ENCODE measurements at places on chromosomes 12 and 14.

- DNase-seq: peak; percentile 33
These were observed 26.2 kb downstream of the PLXNC1 start for GRCh38 chr12:94174576-94174975.

- no peak for DNase-seq
These were observed 1.1 kb downstream of the POLR3B start for GRCh38 chr12:106358396-106359241.

DNA sequence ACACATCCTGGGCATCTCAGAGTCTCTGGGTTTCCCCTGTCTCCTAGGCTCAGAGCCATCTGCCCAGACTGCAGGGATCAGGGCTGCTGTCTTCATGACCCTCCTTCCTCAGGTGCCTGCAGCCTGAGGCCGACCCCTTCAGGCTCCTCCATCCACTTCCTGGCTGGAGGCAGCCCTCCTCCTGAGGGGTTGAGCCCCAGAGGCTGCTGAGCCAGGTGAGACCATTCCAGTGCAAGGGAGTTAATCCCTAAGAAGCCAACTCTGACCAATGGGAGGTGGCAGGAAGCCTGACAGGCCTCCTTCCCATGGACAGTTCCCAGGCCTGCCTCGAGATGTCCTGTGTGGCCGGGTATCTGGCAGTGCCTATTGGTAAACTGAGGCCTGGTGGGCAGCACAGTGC, 8.4 kb upstream of the PPP4R4 start:
- no peak for DNase-seq

- no peak for DNase-seq
These were observed 203.7 kb downstream of the PPM1H start for GRCh38 chr12:62731055-62731820.

DNA sequence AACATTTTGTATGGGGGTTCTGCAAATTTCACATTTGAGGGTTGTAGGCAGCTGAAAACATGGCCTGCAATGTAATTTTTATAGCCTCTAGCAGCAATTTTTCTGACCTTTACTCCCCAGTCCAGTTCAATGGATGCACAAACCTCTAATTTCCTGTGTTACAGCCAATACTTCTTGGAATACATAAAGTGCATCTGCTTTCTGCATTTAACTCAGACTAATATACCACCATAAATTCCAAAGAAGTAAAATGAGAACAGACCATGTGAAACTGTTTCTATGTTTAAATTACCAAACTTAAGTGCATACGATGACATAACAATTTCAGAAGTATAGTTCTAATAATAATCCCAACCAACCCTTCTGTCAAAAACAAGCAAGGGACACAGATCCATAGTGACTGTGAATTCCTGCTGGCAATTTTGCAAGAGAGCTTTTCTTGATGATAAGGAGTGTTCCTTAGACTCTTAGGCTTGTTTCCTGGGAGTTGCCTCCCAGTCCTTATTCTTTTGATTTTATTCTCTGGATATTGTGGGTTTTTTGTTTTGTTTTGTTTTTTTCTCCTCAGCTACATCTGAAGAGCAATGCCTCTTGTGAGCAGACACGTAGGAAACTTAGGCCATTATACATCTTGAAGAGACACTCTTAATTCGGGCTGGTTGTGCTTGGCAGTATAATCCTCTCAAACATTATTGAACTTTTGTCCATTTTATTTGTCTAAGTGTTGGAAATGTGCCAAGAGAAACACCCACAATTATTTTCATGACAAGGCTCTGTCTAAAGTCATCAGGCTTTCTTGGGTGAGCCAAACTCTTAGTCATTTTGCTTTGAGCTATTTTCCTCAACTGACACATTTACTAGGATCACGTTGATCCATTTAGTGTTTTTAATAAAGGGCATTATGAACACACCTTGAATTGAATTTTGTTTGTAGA, 51.3 kb upstream of the RERGL start:
- DNase-seq: no peak

- DNase-seq: no peak
These were observed 77.3 kb downstream of the PDE3A start for GRCh38 chr12:20445687-20446086.
